ENCODE measurements at places on chromosomes 16 and 17.

GRCh38 chr17:67109111-67109510 lies 64.8 kb downstream of the CACNG1 start:
- DNase-seq: no peak

- DNase-seq: peak; percentile 74
Observed at GRCh38 chr17:74748529-74749278, at the start of gene NHERF1. Gene NHERF1 (plus strand): TSS chr17:74748628. CDS start chr17:74748847, 219 bp downstream.

GRCh38 chr17:39655105-39655504 lies 10.0 kb upstream of the TCAP start:
- no peak for DNase-seq

DNA sequence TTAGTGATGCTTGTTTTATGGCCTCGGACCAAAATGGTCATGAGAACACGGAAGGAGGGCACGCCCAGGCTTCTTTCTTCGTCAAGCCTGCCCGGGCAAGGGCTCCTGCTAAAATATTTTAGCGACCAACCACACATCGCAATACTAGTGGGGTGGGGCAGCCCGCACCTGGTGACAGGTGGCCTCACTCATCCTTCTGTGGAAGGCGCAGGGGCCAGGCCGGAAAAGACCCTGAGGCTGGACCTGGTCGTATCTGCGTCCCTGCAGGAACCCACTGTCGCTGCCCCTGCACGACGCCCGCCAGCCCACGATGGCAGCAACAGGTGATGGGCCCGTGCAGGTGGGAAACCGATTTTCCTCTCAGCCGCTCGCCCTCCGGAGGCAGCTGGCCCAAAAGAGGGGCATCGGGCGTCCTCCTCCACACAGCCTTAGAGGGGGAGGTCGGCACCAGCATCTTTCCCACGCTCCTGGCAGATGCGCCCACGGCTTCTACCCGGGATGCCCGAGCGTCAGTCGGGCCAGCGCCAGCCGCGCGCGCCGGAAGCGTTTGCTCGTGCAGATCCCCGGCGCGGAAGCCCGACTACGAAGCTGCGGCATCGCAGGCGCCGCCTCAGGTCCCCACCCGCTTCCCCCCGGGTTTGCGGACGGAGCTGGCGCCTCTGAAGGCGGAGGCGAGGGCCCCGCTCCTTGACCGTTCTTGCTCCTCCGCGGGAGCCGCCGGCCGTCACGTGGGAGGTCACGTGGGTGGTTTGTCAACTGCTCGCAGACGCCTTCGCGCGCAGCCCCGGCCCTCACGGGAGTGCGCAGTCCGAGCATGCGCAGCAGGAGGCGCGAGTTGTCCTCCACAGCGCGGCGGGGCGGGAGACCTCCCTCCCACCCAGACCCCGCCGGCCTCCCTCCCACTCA lies 22.8 kb upstream of the FOXK2 start:
- peak; percentile 84 for DNase-seq

GRCh38 chr17:39118674-39119419 lies 32.6 kb downstream of the PLXDC1 start:
- DNase-seq: no peak

DNA sequence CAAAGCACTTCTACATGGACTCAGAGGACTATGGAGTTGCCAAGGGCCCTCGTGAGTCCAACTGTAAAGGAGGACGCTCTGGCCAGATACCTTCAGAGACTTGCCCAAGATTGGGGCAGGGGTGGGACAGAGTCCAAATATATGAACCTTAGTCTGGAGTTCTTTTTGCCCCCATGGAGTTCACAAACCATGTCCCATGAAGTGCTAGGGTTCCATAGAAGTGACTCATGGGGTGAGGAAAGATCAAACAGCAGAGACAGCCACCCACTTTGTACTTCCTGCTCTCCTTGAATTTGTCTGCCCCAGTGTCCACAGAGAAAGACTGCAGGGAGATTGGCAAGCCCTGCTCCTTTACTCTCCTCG lies 29.0 kb downstream of the SRL start:
- DNase-seq: no peak

- no peak for DNase-seq
Observed at GRCh38 chr16:67672306-67672705, 5.7 kb downstream of the C16orf86 start.

- no peak for DNase-seq
Observed at GRCh38 chr17:40243761-40244160, 24.7 kb downstream of the WIPF2 start.

DNA sequence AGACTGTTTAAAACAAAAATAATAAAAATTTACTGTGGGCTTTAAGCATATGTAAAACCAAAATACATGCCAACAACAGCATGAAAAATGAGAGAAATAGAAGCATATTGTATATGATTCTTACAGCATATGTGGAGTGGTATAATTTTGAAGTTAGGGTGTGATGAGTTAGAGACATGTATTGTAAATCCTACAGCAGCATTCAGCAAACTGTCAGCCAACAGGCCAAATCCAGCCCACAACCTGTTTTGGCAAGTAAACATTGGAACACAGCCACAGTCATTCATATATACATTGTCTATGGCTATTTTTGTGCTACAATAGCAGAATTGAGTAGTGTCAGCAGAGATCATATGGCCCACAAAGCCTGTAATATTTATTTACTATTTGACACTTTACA lies 42.3 kb downstream of the ZNF18 start:
- DNase-seq: no peak

DNA sequence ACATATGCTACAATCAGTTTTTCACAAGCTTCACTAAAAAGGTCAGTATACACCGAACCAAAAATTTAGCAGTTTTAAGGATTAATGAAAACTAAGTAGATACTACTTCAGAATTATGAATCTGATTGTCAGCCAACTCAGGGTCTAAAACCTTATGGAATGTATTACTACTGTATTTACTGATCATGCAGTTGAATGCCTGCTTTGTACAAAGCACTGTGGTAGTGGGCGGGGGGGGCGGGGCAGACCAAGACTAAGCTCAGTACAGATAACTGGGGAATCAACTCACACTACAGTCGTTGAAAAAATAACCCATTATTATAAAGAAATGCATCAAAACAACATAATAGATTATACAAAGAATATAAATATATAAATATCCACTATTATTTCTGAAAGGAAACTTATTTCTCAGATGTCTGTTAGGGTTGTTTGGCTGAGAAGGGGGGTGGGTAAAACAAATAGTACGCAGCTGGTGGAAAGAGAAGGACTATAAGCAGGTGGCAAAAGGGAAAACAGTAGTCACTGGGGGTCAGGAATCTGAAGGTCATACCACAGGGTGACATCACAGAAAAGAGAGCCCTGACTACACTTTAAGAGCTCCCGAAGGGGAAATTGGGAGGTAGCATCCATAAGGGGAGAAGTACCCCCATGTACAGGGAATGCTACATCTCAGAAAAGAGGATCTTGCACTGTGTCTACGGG lies 109.4 kb upstream of the AXIN2 start:
- no peak for DNase-seq
